Nucleus accumbens (tissue), 56 donors: ENCODE measurements at places on chromosomes 3 and 15.
A peak's percentile ranks its signal among the peaks of the same experiment; 100 is the strongest.

- peak; percentile 26 for DNase-seq
These were observed 35.0 kb downstream of the TNK2 start for GRCh38 chr3:195873281-195873887.

DNA sequence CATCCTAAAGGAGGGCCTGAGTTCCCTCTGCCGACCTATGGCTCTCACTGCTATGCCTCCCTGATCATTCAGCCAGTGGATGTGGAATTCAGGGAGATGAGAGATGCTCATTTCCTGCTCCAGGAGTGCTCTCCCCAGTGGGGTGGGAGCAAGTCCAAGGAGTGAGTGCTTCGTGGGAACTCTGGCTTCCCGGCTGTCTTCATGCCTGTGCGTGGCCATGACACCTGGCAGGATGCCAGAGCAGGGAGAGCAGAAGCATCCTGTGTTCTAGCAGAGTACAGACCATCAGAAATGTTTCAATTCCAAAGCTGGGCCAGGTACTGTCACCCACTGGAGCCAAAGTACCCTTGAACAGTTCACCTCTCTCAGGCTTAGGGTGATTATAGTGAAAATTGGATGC is 45.1 kb downstream of the APH1B start:
- no peak for DNase-seq

GRCh38 chr3:46717447-46718231 is at the start of gene PRSS50:
Gene PRSS50 (minus strand): TSS chr3:46717869. CDS start chr3:46717824, 45 bp downstream.
- no peak for DNase-seq

DNA sequence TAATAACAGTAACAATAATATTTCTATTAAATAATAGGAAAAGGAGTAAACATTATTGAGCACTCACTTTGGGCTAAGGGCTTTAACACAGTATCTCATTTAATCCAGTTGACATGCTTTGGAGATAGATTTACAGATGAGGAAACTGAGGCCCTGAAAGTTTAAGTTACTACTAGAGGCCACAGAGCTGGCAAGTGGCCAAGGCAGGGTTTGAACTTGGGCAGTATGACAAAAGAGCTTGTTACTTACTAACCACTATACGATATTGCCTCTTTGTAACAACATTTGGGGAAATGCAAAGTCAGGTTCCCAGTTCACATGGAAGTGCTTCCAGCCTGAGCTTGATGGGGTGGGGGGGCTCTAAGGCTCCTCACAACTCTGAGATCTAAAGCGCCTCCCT is 149.1 kb upstream of the LMCD1 start:
- DNase-seq, result no peak

DNA sequence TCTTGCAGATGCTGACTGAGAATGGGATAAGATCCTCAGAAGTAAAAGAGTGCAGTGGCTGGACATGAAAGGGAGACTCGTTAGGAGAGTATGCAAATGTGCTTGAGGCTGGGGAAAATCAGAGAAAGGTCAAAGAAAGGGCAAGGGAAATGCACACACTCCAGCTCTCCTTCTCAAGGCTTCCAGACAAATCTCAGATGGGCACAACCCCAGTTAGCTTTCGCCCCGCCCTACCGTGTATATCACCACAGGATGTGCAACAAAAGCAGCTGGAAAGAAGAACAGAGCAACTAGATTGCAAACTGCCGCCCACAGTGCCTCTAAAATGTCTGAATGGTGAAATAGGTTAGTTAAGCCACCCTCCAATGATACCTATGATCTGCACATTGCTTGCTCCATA is 63.9 kb downstream of the CERS3 start:
- no peak for DNase-seq

DNA sequence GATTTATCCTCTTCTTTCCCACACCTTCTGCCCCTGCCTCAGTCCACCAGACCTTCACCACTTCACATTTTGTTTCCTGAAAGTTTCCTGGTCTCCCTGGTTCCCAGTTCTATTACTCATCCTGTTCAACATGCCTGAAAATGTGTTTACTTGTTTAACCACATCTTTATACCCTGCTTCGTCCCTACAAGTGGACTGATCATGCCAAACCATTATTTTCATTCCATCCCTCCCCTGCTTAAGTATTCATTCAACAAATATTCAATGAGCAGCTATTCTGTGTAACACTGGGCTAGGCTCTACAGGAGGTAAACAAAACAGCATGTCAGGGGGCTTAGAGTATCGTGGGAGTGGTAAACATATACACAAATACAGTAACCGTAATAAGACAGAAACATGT is 5.5 kb downstream of the MYO5A start:
- DNase-seq, result no peak

- no peak for DNase-seq
These were observed 14.9 kb downstream of the CHST2 start for GRCh38 chr3:143134471-143134870.

- no peak for DNase-seq
These were observed 75.3 kb downstream of the SYNPR start for GRCh38 chr3:63353383-63353782.

GRCh38 chr15:34722439-34722836 is 32.4 kb downstream of the GJD2 start:
- peak; percentile 53 for DNase-seq

DNA sequence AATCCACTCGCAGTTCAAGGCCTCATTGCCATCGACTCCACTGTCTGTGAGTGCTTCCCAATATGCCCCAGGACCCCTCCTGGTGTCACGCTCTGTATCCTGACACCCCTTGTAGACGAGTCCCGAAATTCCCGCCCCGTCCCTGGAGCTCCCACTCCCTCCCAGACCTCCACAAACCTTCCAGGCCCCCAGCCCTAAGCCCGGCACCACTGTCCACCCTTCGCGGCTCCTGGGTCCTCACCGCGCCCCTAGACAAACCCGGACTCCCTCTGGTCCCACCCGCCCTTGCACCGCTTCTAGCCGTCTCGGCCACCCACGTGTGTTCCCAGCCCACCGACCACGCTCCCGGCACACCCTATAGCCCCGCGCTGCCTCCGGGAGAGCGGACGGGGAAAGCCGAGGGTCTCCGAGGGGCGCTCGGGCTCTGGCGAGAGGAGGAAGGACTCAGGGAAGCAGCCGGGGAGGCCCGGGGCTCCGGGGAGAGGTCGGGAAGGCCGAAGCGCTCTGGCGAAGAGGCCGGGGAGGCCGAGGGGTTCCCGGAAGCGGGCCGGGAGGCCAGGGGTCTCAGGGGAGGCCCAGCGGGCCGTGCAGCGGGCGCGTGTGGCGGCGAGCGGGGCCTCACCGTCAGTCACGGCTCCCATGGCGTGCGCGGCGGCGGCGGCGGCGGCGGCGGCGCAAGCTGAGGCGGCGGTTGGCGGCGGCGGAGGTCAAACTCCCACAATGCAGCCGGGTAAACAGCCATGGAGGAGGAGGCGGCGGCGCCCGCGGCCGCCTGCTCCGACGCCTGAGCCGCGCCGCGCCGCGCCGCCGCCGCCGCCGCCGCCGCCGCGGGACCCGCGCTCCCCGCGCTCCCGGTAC is at the start of the genes ATXN7 and THOC7:
Gene ATXN7 (plus strand): TSS at position 718 of the 858 bp plus-strand sequence. CDS start 48,732 bp downstream, outside the sequence.
Gene THOC7 (minus strand): TSS at position 656 of the 858 bp plus-strand sequence. CDS start 15 bp downstream, at position 641.
- DNase-seq, result peak; percentile 24
